ENCODE measurements at places on chromosomes 2 and 18.

GRCh38 chr2:138060301-138060635 lies 96.0 kb downstream of the HNMT start:
- peak; percentile 92 for DNase-seq

- DNase-seq, result no peak
Measured at GRCh38 chr18:46416706-46417638, 240.0 kb downstream of the LOXHD1 start.

DNA sequence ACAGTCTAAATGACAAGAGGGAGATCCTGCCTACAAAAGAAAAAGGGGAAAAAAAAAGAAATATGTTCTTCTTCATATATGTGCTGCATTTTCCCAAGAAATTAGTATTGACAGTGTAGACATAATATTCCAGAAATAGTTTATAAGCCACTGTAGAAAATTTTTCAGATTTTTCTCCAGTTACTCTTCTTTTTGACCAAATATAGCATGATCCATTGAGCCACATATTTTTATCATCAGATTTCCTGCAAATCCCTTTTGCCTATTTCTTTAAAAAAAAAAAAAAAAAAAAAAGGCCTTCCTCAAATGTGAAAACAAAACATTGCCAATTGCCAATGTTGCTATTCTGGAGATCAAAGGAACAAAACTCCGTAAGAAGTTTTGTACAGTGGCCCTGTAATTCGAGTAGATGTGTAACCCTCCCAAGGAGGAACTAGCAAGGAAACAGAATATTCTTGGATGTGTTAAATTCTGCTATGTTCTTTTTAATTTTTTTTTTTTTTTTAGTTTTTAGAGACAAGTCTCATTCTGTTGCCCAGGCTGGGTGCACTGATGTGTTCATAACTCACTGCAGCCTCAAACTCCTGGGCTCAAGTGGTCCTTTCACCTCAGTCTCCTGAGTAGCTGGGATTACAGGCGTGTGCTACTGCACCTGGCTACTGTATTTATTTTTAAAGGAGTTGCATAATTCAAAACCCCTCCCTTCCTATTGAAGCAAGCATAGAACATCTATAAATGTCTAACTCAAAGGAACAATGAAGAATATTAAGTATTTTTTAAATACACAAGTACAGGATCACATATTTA lies 12.5 kb upstream of the CABYR start:
- no peak for DNase-seq

DNA sequence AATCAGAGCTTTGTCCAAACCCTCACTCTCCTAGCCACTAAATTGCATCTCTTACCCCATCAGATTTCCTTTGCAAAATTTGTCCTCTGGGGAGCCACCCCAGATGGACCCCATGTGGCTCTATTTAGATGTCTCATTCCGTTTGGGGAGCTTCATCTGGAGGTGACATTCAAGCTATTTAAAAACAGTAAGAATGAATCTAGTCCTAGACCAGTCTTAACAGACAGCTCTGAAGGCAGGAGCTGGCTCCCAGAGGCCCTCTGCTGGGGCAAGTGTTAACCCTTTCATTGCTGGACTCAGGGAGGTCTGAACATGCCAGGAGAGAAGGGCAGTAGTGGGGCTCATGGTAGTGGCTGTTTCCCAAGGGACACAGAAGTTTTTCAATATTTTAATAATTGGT lies 59.2 kb downstream of the RPL37A start:
- DNase-seq, result no peak

DNA sequence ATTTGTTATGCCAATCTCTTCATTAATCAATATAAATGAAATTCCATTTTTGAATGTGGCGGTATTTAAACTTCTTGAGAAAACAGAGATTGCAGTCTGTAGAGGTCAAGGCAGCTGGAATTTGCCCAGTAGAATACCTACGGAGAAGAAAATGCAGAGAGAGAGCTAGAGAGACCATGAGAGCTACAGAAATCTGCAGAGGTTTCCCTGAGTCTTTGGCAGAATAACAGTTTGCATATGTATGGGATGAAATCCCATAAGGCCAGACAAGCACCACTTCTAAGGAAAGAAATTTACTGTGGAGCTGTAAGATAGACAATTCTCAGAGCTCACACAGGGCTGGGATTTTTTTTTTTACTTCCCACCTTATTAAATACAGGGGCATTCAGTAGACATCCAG lies 23.6 kb upstream of the TMEFF2 start:
- DNase-seq, result no peak

DNA sequence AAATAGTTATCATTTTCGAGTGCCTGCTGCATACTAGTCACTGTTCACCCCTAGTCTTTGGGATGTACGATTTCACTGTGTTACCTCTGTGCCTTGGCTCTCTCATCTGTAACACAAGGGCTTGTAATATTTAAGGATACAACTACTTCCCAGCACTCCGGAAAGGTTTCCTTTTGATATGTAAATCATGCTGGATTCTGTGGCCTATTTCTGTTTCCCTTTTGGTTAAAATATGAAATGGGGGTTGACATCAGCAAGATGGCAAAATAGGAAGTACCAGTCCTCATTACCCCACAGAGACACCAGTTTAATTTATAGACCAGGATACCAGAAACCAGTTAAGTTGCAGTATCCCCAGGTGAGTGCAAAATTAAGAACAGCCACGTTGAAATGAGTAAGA lies 23.5 kb downstream of the PSMG2 start:
- DNase-seq, result no peak

- DNase-seq, result no peak
Measured at GRCh38 chr2:8119782-8120505, 561.9 kb upstream of the ID2 start.

GRCh38 chr2:121377646-121378045 lies 92.6 kb upstream of the TFCP2L1 start:
- no peak for DNase-seq

- DNase-seq, result no peak
Measured at GRCh38 chr2:183371545-183371944, 247.3 kb downstream of the NUP35 start.

Measured in NCI-H748 treated with DMSO at 0.1 percent for 48 hours (cell line).